Immature natural killer cell (primary cell): ENCODE measurements at places on chromosomes 4 and X. TPM values are rescaled to one million over a fixed set of nuclear protein-coding genes. Genes with fewer than 3 reads are reported as not detected.
A peak's percentile ranks its signal among the peaks of the same experiment; 100 is the strongest.

- no peak overlapping the region for H3K27ac ChIP-seq
- peaks cover 1% of the 10 kb centered on the region for H3K4me1 ChIP-seq
- no peak for DNase-seq
- no peaks in the 10 kb centered on the region for H3K36me3 ChIP-seq
Measured at GRCh38 chr4:2434420-2434819, 15.7 kb downstream of the CFAP99 start.

OFD1 gene
- 42.1 TPM for polyA plus RNA-seq

CFAP47 gene
- polyA plus RNA-seq: not detected

CXCL8 gene
- polyA plus RNA-seq: 2.1 TPM

- H3K4me1 ChIP-seq: no peaks in the 10 kb centered on the region
- H3K4me3 ChIP-seq: no peak overlapping the region
- no peaks in the 10 kb centered on the region for H3K36me3 ChIP-seq
- no peak for DNase-seq
Measured at GRCh38 chr4:65918872-65919271, 248.6 kb upstream of the EPHA5 start.

SH2D1A gene
- polyA plus RNA-seq: 164 TPM

GRCh38 chrX:7132335-7133049 is 15.0 kb upstream of the STS start:
- H3K4me3 ChIP-seq: no peak overlapping the region
- DNase-seq: peak; percentile 28
- peaks cover 2% of the 10 kb centered on the region for H3K27me3 ChIP-seq
- H3K4me1 ChIP-seq: peaks cover 28% of the 10 kb centered on the region
- H3K36me3 ChIP-seq: peaks cover 3% of the 10 kb centered on the region

PLP1 gene
- not detected for polyA plus RNA-seq

DNA sequence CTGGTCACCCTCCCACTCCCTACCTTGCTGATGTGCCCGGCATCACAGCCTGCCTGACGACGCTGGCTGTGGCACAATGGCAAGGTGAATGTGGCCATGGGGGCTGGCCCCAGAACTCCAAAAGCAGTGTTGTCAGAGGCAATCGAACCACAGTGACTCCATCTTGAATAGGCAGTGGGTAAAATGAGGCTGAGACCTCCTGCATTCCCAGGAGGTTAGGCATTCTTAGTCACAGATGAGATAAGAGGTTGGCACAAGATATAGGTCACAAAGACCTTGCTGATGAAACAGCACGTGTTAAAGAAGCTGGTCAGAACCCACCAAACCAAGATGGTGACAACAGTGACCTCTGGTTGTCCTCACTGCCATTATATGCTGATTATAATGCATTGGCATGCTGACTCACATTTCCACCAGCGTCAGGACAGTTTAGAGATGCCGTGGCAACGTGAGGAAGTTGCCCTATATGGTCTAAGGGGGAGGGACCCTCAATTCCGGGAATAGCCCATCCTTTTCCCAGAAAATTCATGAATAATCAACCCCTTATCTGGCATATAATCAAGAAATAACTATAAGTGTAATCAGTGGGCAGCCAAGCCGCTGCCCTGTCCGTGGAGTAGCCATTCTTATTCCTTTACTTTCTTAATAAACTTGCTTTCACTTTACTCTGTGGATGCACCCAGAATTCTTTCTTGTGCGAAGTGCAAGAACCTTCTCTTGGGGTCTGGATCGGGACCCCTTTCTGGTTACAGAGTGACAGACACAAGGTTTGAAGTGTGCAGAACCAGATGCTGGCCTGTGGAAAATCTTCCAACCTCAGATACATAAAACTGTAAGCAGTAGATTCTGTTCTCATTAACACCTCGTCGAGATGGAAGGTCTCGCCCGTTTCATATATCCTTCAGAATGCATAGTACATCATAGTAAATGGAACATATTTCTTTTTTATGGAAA is 26.8 kb upstream of the CLDN24 start:
- peaks cover 7% of the 10 kb centered on the region for H3K4me1 ChIP-seq
- no peak for DNase-seq
- peak overlapping the region; percentile 45 for H3K4me3 ChIP-seq
- H3K27ac ChIP-seq: no peak overlapping the region
- no peaks in the 10 kb centered on the region for H3K36me3 ChIP-seq

- H3K27ac ChIP-seq: no peak overlapping the region
- DNase-seq: no peak
- no peaks in the 10 kb centered on the region for H3K36me3 ChIP-seq
- H3K4me1 ChIP-seq: peaks cover 28% of the 10 kb centered on the region
Measured at GRCh38 chr4:153790500-153790865, 1.6 kb upstream of the SFRP2 start.

MCUB gene
- polyA plus RNA-seq: 93.7 TPM

- DNase-seq: no peak
- no peaks in the 10 kb centered on the region for H3K4me1 ChIP-seq
- H3K27ac ChIP-seq: no peak overlapping the region
Measured at GRCh38 chr4:169367826-169368225, 97.1 kb upstream of the SH3RF1 start.

SPANXA1 gene
- not detected for polyA plus RNA-seq

CD40LG gene
- polyA plus RNA-seq: 0.63 TPM

- H3K4me3 ChIP-seq: no peak overlapping the region
- peaks cover 2% of the 10 kb centered on the region for H3K27me3 ChIP-seq
- peaks cover 16% of the 10 kb centered on the region for H3K36me3 ChIP-seq
Measured at GRCh38 chr4:38983787-38984598, 48.2 kb downstream of the TMEM156 start.

- no peaks in the 10 kb centered on the region for H3K36me3 ChIP-seq
- H3K27ac ChIP-seq: no peak overlapping the region
- no peaks in the 10 kb centered on the region for H3K27me3 ChIP-seq
Measured at GRCh38 chr4:166308647-166309046, 435.6 kb downstream of the TLL1 start.

- DNase-seq: no peak
- no peak overlapping the region for H3K27ac ChIP-seq
- no peak overlapping the region for H3K4me3 ChIP-seq
- no peaks in the 10 kb centered on the region for H3K36me3 ChIP-seq
Measured at GRCh38 chrX:138408101-138408500, 303.4 kb downstream of the FGF13 start.

GASK1B gene
- polyA plus RNA-seq: not detected

GRCh38 chr4:123653236-123653635 is 256.6 kb downstream of the SPRY1 start:
- H3K27ac ChIP-seq: no peak overlapping the region
- H3K36me3 ChIP-seq: no peaks in the 10 kb centered on the region
- no peaks in the 10 kb centered on the region for H3K4me1 ChIP-seq
- DNase-seq: no peak
